ENCODE measurements at places on chromosomes 1 and 21.

DNA sequence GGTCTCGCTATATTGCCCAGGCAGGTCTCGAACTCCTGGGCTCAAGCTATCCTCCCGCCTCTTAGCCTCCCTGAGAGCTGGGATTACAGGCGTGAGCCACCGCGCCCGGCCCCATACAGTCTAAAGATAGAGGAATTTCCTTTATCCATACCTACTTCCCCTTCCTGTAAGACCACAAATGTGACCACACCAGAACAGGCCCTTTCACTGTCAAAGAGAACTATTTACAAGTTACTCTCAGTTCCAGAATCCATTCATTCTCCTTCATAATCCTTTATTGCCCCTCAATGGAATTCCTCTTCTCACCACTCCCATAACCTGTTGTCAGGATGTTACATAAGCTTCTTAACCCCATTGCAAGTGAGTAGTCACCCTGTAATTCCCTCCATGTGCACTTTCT lies 26.3 kb upstream of the SLC5A9 start:
- DNase-seq = no peak

- no peak for DNase-seq
Measured at GRCh38 chr1:232968965-232969364, 18.6 kb downstream of the NTPCR start.

DNA sequence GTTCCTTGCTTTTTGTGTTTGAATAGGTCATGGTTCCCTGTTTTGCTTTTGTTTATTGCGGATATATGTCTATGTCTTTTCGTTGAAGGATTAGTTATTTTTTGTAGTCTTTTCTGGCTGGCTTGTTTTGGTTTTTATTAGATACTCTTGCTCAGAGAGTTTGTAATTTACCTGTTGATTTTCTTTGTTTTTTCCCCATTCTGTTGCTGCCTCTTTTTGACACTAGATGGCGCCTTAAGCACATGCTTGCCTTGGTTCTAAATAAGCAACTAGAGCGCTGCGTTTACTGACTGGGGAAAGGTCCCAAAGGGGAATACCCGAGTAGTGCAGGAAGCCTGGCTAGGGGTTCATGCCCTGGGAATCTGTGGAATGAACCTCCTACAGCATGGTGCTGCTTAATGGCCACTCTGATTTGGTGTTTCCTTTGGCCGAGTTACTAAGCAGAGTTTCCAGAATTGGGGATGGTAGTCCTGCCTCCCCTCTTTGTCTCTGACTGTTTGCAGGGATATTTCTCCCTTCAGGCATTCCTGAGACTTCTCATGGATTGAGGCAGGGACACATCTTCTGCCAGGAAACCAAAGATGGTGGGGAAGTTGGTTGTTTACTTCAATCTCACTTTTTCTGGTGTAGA lies 143.2 kb downstream of the PTPRU start:
- peak; percentile 31 for DNase-seq

DNA sequence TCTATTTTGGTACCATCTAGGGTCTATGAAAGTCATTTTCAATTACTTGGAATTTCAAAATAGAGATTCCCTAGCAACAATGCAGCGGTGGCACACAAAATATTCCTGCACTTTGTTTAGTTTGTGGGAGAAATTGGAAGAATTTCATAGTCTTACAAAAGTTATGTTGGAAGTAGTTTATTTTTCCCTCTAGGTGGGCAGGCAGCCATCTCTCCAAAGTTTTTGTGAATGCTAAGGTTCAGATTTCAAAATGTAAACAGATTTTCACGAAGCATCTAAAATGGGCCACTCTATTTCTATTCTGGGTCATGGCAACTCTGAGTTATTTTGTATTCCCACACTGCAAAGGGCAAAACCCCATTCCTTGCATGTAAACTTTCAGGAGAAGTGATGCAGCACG lies 8.0 kb downstream of the SMCP start:
- no peak for DNase-seq

DNA sequence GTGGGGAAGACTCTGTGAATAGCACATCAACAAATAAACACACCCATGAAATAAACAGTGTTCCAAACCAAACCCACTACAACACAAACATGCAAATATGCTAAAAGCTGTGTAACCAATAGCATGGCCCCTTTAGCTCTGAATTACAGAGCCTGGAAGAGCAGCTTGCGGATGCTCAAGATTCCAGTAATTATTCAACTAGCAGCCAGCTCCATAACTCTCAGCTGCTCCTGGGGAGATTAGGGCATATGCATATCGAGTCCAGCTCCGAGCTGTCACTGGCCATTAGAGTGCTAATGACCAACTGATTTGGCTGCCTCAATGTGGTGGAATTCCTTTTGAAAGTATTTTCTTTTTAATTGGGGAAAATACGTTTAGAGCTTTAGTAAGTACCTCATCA lies 207.1 kb downstream of the HHAT start:
- DNase-seq = no peak

DNA sequence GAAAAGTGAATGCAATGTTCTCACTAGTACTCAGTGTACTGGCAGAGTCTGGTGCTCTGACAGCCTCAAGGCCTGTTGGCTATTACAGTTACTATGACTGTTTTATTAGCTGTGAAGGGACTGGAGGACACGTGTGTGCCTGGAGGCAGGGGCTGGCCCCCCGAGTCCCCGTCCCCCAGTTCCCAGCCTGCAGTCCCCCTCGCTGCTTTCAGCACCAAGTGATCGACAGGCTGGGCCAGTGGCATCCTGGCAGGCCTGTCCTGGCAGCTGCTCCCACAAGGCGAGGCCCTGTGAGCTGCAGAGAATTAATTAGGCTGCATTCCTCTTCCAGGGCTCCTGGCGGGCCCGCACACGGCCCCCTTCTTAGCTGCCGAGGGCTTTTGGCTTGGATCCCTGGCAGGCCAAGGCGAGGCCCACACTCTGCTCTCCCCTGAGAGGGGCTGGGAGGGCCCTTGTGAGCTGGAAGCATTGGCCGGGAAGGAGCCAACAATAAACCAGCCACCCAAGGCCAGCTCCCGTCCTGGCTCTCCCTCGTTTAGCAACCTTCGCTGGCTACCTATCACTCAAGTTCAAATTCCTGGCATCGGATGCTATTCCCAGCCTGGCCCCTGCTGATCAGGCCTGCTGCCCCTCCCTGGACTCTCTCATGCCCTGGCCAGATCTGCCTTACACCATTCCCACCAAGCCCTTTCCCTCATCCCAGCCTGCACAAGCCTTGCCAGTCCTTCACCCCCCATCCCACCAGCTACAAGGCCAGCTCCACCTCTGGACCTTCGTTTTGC lies 9.8 kb downstream of the EDN2 start:
- no peak for DNase-seq

DNA sequence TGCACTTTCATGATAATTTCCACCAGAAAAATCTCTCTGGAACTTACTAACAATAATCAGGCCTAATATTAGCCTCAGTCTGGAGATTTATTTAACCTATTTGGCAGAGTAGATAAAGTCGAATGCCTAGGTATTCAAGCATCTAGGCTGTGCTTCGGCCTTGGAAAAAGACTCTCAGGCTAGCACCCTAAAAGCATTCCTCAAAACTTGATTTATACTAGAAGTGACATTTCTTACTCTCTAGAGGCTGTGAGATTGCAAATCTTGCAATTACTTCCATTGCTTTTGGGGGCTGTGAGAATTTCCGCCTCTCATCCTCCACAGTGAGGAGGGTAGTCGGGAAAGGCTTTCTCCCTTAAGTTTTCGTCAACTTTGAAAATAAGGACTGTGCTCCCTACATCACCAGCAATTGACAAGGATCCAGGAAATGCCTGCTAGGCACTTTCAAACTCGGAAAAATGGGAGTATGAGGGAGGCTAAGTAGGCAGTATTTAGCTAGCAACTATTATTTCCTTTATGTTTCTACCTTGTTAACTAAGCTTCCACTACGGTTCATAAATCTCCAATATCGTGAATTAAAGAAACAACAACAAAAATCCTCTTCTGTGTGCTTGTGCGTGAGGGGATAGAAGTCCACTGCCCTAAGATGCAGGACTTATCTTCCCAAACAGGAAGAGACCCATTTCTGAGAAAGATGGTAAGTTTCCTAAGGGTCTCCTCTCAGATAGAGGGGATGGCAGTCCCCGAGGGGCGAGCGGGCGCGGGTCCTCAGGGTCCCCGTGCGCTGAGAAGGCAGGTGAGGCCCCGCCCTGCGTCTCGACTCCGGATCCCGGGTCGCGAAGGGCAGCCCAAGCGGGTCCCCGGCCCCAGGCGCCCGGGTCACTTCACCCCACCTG lies 1.1 kb upstream of the LMO4 start:
- no peak for DNase-seq

DNA sequence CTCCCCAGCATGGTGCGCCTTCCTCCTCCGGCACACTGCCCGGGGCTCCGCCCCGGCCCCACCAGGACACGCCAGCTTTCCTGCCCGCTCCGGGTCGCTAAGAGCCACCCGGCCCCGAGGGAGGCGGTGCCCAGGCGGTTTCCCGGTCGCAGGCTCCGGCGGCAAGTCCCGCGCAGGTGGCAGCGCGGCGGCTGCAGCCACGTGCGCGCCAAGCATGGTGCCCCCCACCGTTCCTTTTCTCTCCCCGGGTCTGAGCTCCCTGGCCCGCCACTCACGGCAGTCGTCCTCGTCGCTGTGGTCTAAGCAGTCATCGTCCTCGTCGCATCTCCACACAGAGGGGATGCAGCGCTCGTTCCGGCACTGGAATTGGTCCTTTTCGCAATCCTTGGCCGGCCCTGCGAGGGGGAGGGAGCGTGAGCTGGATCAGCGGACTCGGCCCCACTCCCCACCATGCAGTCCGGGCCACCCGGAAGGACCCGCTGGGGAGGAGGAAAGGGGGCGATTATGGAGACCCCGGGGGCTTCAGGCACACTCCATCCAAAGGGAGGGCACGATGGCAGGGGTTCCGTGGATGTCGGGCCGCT lies 1.2 kb downstream of the LRP8 start:
- DNase-seq = no peak

DNA sequence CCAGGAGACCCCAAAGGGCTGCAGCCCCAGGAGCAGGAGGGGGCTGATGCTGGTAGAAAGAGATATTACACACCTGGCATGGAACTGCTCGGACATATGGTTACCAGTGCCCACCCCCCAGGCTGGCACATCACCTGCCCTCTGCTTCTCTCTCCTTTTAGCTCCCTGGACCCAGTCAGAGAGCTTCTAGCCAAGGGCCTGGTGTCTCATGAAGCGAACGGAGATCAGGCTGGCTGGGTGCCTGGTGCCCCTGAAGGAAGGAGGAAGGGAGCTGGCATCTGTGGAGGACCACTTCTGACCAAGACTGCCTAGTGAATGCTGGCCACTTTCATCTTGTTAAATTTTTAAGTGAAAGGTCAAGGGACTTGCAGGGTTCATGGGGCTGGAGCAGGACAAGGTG lies 53.1 kb downstream of the FOXO6 start:
- DNase-seq = no peak

DNA sequence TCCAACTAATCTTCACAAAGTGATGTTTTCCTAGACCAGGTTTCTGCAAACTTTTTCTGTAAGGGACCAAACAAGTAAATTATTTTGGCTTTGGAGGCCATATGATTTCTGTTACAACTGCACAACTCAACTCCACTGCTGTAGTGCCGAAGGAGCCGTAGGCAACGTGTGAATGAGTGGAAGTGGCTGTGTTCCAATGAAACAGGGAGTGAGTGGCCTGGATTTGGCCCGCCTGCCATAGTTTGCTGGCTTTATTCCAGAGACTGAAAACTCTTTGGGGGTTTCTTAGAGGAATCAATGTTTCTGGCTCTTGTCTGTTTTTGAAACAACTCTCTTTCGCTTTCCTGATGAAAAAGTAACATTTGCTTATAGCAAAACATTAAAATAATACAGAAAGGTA lies 12.6 kb upstream of the ACTL8 start:
- no peak for DNase-seq

- no peak for DNase-seq
Measured at GRCh38 chr1:18149027-18149641, 41.5 kb downstream of the IGSF21 start.

DNA sequence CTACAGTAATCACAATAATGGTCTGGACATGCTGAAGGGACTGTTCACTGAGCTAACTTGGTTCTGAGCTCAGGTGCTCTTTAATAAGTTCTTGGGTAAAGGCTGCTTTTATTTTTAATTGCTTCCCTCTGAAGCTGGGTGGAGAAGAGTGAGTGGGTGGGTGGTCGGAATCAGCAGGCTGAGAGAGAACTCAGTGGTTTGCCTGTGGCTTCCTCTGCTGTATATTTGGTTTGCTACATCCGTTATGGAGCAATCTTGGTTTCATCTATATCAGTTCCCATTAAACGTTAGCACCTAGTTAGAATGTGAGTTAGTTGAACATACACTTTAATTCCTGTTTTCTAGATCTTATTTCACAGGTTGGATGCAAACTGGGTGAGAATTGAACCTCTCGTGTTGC lies 23.3 kb downstream of the CNIH4 start:
- DNase-seq = peak; percentile 65

GRCh38 chr1:20367626-20368025 lies 77.0 kb downstream of the VWA5B1 start:
- no peak for DNase-seq

DNA sequence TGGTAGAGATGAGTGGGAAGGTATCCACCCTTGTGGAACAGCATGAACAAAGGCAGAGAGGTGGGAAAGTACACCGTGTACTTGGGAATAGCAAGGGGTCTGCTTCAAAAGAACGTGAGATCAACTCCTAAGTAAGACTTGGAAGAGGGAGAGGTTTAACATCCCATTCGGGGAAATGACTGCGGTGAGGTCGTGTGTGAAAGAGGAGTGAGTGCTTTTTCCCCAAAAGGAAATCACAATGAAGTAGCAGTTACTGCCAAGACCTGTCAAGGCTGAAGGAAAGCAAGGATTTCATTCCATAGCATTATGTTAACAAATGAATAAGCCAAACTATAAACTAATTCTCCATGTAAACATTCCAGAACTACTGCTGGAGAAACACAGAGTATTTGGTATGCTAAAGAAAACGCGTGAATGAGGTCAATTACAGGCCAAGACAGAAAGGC lies 20.0 kb upstream of the SYDE2 start:
- no peak for DNase-seq

DNA sequence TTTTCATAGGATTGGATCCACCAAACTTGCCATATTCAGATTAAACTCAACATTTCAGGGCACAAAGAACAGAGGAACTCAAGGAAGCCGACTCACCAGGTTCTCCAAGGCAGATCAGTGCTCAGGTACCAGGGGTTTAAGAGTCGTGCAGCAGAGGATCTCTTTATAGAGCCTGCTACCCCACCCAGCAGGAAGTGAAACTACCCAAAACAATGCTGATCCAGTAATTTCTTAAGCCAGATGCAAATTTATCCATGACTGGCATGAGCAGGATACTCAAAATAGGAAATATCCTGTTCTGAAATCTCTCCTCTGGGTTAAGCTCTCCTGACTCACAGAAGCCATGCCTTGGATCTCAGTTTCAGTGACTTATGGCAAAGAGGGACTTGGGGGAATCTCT lies at the start of gene SPRR2A:
Gene SPRR2A (minus strand): TSS at position 138 of the 400 bp plus-strand sequence. CDS start 777 bp downstream, outside the sequence.
- no peak for DNase-seq

- no peak for DNase-seq
Measured at GRCh38 chr21:44710756-44711326, 531 bp downstream of the TSPEAR start.

GRCh38 chr21:45655124-45655523 lies 11.6 kb downstream of the PCBP3 start:
- DNase-seq = no peak

GRCh38 chr1:67316180-67316902 lies 8.7 kb downstream of the IL12RB2 start:
- DNase-seq = no peak

- DNase-seq = no peak
Measured at GRCh38 chr1:161216945-161217712, 2.0 kb downstream of the FCER1G start.

All from activated CD4-positive, alpha-beta T cell treated with anti-CD3 and anti-CD28 coated beads for 48 hours (primary cell).